Omental fat pad (tissue), 4 donors: ENCODE measurements at places on chromosomes 13 and 19. TPM values are rescaled to one million over a fixed set of nuclear protein-coding genes. Genes with fewer than 3 reads are reported as not detected.

Gene IGFL4
- not detected for total RNA-seq

Gene ANGPTL4
- total RNA-seq = 405 TPM

Gene RAD23A
- total RNA-seq = 65.6 TPM

Gene GNG7
- total RNA-seq = 1.8 TPM

Gene PCDH9
- total RNA-seq = 6.5 TPM

Gene RFX1
- 3.2 TPM for total RNA-seq

Gene GRK1
- not detected for total RNA-seq

Gene ZNF560
- not detected for total RNA-seq

Gene TPRX2
- not detected for total RNA-seq

Gene FUT6
- not detected for total RNA-seq

Gene FLT3LG
- total RNA-seq = 2.7 TPM

Gene ANKLE1
- total RNA-seq = 0.56 TPM

Gene KLF2
- 110 TPM for total RNA-seq

Gene ACER1
- total RNA-seq = not detected

Gene CBY2
- total RNA-seq = not detected

Gene RAB3A
- total RNA-seq = 2.0 TPM

Gene RASGRP4
- 10.9 TPM for total RNA-seq

Gene GGN
- total RNA-seq = not detected

Gene KIR3DL1
- not detected for total RNA-seq

Gene DHX34
- total RNA-seq = 22.2 TPM
